ENCODE measurements at places on chromosomes 7 and 10.

- DNase-seq, result no peak
These were observed 56.5 kb upstream of the CREB5 start for GRCh38 chr7:28355635-28356319.

DNA sequence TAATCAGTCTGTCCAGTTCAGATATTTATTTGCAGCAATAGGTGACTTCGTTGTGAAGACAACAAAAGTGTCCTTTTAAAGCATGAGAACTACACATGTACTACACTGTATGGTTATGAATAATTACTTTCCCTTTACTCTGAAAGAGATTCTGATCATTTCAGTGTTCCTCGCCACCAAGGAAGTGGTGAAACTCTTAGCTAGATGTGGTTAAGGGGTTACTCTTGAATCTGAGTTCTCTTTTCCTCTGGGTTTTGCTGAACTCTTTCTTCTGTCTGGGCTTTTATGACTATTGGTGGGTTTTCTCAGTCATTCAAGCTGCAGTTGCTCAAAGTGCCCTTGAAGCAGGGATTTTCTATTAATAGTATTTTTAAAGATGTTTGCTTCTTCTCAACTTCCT is 127.9 kb upstream of the SEM1 start:
- DNase-seq, result no peak

DNA sequence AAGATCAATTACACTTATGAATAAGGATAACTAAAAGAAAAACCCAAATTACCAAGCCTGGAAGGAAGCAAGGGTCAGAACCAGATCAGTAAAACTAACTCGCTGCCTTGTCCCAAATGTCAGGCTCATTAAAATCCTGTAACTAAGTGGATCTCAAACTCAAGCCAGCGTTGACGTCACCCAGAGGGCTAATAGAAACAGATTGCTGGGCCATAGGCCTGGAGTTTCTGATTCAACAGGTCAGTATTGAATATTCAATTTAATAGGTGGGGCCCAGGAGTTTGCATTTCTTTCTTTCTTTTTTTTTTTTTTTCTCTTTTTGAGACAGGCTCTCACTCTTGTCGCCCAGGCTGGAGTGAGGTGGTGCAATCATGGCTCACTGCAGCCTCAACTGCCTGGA is 397.0 kb downstream of the CALN1 start:
- DNase-seq, result no peak

GRCh38 chr10:25176421-25176968 is 1.7 kb downstream of the GPR158 start:
- DNase-seq, result no peak

- DNase-seq, result no peak
These were observed 18.9 kb upstream of the ZNF138 start for GRCh38 chr7:64775289-64775688.

DNA sequence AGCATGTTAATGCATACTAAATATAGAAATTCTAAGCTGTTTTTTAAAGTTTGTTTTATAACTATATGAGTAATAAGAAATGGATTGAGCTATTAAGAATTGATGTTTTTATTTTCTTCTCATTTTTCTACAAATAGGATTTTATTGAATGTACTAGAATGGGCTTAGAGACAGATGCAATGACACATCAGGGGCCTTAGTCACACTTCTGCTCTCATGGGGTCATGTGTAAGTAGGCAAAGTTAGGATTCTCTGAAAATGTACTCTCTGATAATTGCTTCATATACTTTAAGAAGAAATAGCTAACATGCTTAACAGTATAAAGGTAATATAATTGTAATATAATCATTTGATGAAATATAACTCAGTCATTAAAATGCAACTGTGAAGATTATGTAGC is 154.6 kb downstream of the ZNF438 start:
- DNase-seq, result no peak

- no peak for DNase-seq
These were observed 1.9 kb downstream of the NKX1-2 start for GRCh38 chr10:124447751-124448466.

DNA sequence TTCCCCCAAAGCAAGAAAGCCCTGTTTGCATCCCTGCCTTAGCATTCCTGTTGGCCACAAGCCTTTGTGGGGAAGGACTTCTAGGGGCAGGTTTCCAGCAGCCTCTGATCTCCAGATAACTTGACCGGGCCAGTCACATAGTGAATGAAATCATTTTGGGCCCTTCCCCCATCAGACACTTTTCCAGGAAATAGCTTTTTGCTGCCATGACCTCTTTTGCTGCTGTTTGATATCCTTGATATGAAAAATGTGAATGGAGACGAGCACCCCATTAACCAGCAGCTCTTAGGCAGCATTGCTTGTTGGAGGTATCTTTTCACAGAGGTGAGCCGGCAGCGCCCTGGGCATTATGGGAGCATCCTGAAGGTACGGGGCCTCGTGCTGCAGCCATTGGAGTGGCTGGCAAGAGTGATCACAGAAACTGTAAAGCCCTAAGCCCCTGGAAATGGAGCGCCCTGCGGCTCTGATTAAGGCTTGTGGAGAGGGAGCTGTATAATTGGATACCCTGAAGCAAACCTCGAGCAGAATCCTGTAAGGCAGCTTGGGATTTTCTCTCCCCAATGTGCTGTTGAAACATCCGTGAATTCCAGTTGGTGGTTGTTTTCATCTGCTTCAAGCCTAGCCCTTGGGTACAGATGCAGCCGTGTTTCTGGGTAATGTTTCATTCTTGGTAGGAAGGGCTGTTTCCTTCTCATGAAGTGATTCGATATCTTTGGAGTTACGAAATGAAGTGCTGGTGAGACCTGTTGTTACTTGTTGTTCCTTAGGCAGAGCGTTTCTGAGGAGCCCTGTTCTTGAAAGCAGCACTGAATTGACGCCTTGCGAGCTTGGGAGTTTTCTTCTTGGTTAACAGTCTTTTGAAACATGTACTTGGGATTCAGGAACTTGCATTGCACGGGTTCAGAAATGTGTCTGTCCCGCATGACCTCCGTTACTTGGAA is 179.0 kb downstream of the PTEN start:
- DNase-seq, result no peak

DNA sequence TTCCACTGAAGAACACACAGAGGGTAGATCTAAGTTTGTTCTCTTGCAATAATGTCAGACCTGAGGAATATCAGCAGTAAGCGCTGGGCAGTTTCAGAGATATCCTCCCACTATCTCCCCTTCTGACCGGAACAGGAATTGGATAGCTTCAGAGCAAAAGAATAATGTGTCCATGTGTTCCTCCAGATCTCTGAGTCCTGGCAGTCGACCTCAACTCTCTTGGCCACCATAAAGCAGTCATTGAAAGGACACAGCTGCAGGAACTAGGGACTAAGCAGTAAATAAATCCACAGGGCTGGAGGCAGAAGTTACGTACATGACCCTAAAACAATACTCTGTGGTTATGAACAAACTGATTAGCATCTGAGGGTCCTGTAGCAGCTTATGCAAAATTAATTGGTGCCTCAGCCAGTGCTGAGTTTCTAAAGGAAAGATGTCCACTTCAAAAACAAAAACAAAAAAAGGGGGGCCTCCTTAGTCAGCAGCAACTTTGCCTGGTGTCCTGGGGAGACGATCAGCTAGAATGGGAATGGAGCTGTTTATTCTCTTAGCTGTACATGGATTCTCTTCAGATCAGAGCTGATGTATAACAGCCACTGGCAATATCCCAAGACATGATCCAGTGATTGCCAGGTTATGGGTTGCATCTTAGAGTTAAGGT is 6.4 kb upstream of the PRTFDC1 start:
- no peak for DNase-seq

GRCh38 chr10:101292194-101293006 is 61.6 kb upstream of the BTRC start:
- DNase-seq, result no peak

DNA sequence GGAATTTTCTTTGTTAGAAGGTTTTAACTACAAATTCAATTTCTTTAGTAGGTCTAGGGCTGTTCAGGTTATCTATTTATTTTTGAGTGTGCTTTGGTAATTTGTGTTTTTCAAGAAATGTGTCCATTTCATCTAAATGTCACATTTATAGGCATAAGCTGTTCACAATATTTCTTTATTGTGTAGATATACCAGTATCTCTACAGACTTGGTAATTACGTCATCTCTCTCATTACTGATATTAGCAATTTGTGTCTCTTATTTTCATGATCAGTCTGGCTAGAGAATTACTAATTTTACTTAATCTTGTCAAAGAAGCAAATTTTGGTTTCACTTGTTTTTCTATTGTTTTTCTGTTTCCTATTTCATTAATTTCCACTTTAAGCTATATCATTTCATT is 152.0 kb downstream of the RNLS start:
- DNase-seq, result no peak

DNA sequence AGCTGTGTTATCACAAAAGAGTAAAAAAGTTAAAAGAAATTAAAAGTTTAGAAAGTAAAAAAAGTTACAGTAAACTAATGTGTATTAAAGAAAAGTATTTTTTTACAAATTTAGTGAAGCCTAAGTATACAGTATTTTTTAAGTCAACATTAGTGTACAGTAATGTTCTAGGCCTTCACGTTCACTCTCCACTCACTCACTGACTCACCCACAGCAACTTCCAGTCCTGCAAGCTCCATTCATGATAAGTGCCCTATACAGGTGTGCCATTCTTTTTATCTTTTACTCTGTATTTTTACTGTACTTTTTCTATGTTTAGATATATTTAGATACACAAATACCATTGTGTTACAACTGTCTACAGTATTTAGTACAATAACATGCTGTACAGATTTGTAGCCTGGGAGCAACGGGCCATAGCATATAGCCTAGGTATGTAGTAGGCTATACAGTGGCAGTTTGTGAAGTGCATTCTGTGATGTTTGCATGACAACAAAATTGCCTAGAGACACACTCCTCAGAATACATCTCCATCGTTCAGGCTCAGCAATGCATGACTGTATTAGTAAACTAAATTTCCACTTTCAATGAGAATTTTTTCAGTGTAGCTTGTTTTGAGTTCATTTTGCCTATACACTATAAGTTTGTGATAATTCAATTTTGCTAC is 539.9 kb upstream of the C7orf33 start:
- no peak for DNase-seq

- DNase-seq, result no peak
These were observed 136.4 kb downstream of the BMPER start for GRCh38 chr7:34041707-34042106.

DNA sequence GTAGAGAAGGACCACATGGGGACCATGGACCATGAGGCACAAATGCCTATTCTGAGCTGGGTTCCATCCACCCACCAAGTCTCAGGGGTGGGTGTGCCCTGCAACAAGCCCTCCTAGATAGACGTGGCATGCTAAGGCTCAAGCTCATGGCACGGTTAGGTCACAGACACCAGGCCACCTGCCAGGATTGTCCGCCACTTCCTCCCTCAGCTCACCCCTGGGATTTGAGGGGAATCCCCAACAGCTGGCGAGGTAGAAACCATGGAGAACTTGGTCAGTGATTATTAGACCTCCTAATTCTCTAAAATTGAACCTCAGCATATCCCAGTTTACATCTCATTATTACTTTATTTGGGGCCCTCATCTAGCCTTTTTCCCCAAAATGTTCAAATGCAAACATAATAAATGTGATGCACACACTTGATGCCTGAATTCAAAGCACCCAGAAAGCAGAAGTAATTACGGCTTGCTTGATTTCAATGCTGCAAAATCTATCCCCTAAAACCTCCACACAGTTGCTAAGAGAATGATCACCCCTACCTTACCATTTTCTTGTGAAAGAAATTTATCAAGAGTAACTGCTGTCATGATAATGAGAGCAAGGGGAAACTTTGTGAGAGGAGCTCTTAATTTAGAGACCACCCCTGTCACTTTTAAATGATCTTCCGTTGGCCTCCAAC is 366.6 kb upstream of the PFKP start:
- no peak for DNase-seq

GRCh38 chr10:33939892-33940291 is 605.4 kb upstream of the NRP1 start:
- DNase-seq, result no peak

GRCh38 chr10:21487416-21488180 is 37.9 kb downstream of the SKIDA1 start:
- no peak for DNase-seq

DNA sequence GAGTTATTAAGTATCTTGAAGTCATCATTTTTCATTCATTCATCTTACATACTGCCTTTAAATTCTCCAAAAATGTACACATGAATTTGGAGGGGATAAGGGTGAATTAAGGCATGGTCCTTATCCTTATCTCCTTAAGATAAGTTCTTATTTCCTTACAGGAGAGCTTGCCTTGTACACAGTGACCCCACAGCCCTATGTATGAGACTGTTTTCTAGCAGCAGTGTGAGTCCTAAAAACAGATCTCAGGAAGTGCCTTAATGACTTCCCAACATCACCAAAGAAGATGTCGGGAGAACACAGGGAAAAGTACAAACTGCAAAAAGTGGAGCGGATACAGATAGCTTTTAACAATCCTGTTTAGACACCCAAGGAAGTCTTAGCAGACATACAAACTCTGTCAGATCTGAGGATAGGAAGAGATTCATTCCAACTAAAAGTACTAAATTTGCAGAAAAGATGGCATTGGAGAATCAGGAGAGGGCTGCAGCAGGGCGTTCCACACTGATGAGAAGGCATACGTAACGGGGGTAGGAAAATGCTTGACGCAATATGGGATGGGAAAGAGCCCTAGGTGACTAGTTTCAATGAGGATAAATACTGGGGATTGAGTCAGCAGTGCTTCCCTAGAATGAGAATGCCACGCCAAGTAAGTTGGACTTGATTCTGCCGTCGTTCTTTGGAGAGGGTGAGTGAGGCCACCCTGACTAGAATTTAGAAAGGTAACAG is 570.2 kb downstream of the PARD3 start:
- no peak for DNase-seq

- DNase-seq, result no peak
These were observed 95.0 kb downstream of the FANK1 start for GRCh38 chr10:125991392-125991791.

- DNase-seq, result no peak
These were observed 207.4 kb downstream of the TNS3 start for GRCh38 chr7:47374538-47374937.

DNA sequence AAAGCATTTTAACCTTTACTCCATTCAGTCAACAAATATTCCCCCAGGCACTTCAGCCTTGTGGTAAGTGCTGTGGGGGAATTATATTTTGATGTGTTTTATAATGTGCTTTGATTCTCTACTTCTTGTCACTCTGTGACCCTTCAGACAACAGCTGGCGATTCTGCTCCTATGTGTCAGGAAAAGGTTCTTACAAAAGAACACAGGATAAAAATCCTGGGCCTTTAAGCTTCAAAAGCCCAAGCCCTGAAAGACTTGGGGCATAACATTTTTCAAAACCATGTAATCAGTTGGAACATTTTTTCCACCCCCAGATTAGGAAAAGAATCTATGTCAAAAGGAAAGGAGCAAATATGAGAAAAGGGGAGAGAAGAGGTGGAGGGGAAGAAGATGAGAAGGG is 37.8 kb upstream of the LRRC17 start:
- DNase-seq, result no peak

GRCh38 chr10:70906953-70907636 is 18.7 kb upstream of the PCBD1 start:
- peak; percentile 58 for DNase-seq

DNA sequence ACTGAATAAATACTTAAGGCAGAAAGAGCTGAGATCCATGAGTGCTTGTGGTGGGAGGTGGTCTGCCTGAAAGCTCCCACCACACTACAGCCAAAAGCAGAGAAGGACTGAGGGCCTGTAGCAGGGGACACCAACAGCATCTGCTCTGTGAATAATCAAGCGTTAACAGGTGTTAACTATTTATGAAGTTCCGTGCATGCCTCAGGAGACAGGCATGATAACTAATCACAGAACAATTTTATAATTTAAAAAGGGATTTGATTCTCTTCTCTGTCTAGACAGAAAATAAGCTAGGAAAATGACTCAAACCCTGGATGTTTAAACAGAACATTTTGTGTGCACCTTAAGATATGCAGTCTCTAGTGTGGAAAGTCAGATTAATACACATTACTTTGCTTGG is 61.5 kb upstream of the GHITM start:
- no peak for DNase-seq
